ENCODE measurements at places on chromosomes 6 and 20.

GRCh38 chr6:19087897-19088296, 700.7 kb downstream of the RNF144B start:
- DNase-seq: no peak

- DNase-seq: no peak
Measured at GRCh38 chr6:125574604-125575003, 174.8 kb upstream of the HEY2 start.

DNA sequence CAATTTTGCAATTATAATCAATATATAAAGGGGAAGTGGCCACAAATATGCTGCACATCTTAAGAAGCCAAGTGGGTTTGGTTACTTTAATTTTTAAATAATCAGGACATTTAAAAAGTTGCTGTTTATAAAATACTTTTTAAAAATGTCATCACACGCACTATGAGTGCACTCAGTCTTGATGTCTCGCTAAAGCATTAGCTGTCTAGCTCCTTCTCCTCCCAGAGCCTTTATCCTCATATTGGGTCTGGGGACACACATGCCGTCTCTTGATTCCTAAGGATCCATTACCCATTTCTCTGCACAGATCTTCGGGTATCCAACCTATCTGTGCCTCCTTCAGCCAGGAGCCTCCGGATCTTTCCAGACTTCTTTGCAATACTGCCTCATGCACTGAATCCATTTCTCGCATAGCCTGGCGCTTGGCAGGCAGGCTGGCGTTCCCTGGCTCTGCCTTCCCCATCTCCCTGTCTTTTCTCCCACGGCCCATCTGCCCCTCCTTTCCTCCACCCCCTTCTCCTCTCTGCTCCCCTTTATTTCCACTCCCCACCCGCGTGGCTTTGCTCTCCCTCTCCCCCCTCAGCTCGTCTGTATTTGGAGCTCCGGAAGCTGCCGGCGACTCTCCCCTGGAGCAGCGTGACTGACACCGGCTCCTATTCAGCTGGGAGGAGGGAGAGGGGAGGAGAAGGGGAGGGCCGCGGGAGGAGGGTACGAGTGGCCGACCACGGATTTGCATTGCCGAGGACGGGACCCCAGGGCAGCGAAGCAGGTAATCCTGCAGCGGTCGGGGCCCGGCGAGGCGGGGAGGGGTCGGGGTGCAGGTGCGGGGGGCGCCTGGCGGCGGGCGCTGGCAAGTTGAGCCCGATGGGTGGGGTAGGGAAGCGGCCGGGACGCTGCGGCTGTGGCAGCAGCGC, at the start of gene CAP2:
Gene CAP2, plus strand, starts transcription at position 618 of the 914 bp plus-strand sequence. CDS start 27,961 bp downstream, outside the sequence.
- no peak for DNase-seq

- no peak for DNase-seq
Measured at GRCh38 chr6:64520050-64520449, 884.4 kb downstream of the PHF3 start.

DNA sequence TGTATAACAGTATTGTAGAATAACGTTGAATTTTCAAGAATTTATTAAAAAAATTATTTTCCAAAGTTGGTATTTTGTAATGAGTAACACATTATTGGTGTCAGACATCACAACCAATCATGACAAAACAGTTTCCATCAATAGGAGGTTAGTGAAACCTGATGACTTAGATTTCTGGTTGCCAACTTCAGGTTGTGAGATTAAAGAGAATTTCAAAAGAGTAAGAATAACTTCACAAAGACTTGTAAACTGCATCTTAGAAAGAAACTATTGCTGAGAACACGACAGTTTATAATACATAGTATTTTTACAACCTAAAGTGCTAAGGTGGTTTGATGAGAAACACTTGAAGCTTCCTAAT, 159.2 kb upstream of the ARG1 start:
- DNase-seq: no peak

DNA sequence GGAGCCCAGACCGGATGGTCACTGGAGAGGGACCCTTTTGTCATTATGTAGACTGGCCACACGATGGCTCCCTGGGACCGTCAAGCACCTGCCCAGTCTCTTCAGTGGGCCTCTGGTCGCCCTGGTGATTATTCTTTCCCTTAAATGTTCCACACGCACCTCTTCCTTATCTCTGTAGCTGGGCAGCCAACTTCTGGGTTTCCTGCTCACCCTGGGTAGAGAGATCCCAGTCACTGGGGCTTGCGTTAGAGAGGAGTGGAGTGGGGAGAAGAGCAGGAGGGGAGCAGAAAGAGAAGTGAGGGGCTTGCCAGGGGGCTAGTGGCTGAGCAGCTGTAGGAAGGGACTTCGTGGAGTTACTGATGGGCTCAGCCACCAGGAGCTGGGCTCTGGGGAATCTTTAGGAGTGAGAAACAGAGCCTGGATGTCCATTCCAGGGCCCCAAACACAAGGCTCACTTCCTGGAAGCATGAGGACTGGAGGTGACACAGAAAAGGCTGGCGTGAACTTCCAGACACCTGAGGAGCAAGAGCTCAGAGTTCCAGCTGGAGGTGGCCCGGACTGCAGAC, 150.1 kb downstream of the DHX35 start:
- no peak for DNase-seq

DNA sequence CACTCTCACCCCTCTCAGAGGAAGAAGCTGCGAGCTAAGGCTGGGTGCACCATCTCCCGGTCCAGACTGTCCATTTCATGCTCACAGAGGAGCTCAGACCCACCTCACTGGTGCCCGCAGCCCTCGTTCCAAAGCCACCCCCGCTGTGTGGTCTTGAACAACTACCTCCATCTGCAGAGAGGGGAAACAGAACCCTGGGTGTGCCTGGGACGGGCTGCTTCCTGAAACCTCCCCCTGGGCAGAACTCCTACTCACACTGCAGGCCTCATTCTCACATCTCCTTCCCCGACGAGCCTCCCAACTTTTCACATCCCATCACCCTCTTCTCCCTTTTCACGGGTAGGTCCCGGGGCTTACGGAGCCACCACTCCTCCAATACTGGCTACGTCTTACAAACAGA, 18.1 kb downstream of the PMEPA1 start:
- DNase-seq: no peak

DNA sequence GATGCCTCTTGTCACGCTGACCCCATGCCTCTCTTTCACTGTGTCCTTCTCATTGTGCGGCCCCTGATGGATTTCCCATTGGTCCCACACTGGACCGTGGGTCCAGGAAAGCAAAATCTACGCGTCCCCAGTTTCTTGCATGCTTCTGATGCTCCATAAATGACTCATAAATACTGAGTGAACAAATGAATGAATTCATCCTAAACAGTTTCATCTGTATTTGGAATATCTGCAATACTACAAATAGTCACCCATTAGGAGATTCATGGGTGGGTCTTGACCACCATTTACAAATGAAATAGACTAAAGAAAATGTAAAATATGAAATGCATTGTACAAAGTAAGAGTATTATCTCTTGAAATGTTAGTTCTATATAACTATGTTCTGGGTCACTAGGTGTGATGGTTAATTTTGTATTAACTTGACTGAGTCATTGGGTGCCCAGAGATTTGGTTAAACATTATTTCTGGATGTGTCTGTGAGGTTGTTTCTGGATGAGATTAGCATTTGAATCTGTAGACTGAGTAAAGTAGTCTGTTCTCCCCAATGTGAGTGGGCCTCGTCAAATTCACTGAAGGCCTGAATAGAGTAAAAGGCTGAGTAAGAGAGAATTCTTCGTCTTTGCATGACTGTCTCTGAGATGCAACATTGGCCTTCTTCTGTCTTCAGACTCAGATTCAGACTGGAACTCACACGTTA, 448.7 kb downstream of the PREX1 start:
- no peak for DNase-seq

DNA sequence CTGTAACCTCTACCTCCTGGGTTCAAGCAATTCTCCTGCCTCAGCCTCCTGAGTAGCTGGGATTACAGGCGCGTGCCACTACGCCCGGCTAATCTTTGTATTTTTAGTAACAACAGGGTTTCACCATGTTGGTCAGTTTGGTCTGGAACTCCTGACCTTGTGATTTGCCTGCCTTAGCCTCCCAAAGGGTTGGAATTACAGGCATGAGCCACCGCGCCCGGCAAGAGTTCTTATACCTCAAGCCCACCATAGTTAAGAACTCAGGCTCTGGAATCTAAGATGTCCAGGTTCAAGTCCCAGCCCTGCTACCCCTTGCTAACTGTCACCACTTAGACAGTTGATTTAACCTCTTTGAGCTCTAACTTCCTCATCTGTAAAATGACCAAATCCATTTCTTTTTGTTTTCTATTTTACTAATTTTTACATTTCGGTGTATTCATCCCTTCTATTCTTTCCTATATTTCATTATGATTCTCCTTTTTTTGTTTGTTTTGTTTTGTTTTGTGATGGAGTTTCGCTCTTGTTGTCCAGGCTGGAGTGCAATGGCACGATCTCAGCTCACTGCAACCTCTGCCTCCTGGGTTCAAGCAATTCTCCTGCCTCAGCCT, 104.8 kb upstream of the ZNF217 start:
- DNase-seq: no peak

- DNase-seq: no peak
Measured at GRCh38 chr6:73858376-73858775, 162.4 kb downstream of the CD109 start.

GRCh38 chr6:136420853-136421252, 129.4 kb downstream of the MAP7 start:
- DNase-seq: no peak

DNA sequence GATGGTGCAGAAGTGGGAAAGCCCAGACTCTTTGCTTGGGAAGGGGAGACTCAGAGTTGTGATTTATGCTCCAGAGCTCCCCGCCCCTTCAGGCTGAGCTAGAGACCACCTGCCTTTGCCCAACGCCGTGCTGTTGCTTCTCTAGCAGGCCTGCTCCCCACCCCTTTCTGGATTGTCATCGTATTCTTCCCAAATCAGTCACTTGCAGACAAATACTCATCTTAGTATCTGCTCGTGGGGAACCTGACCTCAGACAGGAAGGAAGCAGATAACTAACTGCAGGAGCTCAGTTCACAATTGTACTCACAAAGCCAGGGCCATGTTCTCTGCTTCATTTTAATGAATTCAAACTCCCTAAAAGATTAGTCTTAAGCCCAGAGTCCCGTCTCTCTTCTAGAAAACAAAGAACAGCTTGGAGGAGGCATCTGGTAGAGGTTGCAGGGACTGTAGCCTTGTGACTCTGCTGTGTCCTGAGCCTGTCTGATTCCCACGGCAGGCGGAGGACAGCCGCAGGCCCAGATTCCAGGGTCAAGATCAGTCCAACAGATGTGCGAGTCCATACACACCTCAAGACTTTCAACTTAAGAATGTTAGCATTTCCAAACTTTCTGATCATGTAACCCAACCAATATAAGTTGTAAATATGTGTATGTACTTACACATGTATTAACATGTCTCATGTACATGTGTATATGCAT, 57.2 kb upstream of the GGTLC1 start:
- DNase-seq: no peak

- no peak for DNase-seq
Measured at GRCh38 chr20:18906046-18906445, 92.5 kb downstream of the SCP2D1 start.

DNA sequence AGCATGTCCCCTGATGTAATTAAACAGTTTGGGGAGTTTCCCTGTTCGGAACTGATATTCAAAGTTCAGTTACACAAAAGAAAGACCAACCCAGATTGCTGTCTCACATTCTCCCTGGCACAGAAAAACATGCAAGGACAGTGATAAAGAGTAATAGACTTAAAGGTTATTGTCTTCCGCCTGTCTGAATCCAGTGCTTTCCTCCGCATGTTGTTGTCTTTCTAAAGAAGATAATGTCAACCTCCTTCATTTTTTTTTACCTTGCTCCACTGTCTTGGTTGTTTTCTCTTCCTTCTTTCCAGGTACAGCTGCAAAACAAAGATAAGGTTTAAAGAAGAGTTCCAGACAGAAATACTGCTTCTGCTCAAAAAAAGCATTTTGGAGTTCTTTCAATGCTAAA, 284.5 kb downstream of the TRDN start:
- no peak for DNase-seq

DNA sequence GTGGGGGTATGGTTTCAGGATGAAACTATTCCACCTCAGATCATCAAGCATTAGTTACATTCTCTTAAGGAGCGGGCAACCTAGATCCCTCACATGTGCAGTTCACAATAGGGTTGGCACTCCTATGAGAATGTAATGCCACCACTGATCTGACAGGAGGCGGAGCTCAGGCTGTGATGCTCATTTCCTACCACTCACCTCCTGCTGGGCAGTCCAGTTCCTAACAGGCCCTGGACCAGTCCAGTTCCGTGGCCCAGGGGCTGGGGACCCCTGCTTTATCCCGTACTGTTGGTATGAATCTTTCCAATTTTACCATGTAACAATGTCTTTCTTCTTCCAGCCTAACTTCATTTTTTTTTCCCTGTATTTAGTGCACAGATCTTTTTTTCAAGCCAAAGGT, 94.9 kb downstream of the OGFRL1 start:
- no peak for DNase-seq

GRCh38 chr6:68211242-68211795, 423.8 kb upstream of the ADGRB3 start:
- DNase-seq: no peak

DNA sequence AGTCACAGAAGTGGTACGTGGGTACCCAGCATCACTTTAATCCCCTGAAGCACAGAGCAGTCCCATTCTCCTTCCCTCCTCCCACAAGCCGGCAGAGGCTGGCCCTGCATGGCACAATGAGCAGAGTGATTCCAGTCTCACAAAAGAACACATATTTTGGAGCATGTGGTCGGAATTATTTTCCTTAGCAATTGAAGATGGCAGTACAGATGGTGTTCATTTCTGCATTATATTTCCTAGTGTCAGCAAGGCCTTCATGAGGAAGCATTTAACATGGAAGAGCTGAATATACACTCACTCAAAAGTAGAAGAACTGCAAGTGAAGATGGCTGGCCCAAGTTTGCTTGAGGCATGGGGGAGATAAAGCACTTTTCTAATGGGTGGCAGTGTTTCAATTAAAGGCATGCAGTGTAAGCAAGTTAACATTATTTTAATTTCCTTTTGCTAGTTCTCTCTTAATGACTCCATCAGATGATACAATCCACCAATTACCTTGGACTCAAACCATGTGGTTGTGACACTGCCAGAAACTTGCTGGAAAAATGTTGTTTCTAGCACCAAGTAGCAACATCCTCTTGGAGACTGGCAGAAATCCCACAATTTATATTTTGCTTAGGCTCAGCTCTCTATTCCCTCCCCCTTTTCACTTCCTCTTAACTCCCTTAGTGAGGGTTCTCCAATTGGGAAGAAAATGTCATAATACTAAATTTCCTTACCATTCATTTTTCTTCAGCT, 74.4 kb downstream of the ARHGAP18 start:
- no peak for DNase-seq

DNA sequence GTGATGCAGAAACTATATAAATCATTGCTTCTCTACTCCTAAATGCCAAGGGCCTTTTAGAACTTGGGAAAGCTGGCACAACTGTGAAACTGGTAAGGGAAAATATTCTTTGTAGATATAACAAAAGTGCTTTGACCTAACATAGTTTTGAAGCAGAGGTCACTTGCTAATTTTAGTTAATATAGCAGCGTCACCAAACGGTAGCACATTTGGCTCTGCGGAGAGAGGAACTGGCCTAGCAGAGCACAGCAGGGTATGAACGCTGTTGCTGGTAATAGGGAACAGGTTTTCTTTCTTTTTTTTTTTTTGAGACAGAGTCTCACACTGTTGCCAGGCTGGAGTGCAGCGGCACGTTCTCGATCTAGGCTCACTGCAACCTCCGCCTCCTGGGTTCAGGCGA, 67.4 kb downstream of the ECT2L start:
- DNase-seq: no peak

- no peak for DNase-seq
Measured at GRCh38 chr6:150687508-150687907, 87.8 kb downstream of the PLEKHG1 start.

Data from stimulated activated CD4-positive, alpha-beta T cell treated with anti-CD3 and anti-CD28 coated beads, Interleukin-12 subunit alpha, Interleukin-12 subunit beta, amount 100 ng/mL, for 4 hours (primary cell).